Adrenal gland (tissue), 19 donors: ENCODE measurements at places on chromosomes 12 and 14. TPM values are rescaled to one million over a fixed set of nuclear protein-coding genes. Genes with fewer than 3 reads are reported as not detected.

The REM2 gene
- total RNA-seq, result 0.28 TPM

The DNAH10 gene
- 0.09 TPM for total RNA-seq

The FAM186B gene
- total RNA-seq, result 2.2 TPM

- no peak for DNase-seq
- H3K4me3 ChIP-seq, result no peak overlapping the region
- no peaks in the 10 kb centered on the region for H3K27me3 ChIP-seq
- no peaks in the 10 kb centered on the region for H3K36me3 ChIP-seq
- H3K27ac ChIP-seq, result no peak overlapping the region
- no peaks in the 10 kb centered on the region for H3K4me1 ChIP-seq
These were observed 71.1 kb upstream of the ZDHHC17 start for GRCh38 chr12:76692846-76693245.
